ENCODE measurements at places on chromosomes 1 and 21.

GRCh38 chr1:6612641-6613360 is 730 bp upstream of the PHF13 start:
- DNase-seq, result peak; percentile 36

DNA sequence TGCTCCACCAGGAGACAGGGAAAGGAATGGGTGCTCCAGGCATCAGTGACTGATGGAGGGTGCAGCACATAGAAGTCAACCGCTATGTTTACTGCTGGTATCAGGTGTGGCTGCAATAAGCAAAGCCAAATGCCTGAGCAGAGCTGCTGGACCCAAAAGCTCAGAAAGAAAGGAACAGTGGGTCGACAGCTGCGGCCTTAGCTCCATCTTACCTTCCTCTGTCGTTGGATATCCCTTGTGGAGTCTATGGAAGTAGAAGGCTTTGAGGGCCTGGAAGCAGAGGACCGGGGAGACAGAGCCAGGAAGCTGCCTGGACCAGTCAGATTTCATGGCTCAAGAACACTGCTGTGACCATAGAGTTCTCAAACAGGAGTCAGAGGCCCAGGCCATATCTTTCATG is 45.3 kb downstream of the RIMS3 start:
- no peak for DNase-seq

- DNase-seq, result no peak
Measured at GRCh38 chr1:200082329-200082728, 54.8 kb downstream of the NR5A2 start.

DNA sequence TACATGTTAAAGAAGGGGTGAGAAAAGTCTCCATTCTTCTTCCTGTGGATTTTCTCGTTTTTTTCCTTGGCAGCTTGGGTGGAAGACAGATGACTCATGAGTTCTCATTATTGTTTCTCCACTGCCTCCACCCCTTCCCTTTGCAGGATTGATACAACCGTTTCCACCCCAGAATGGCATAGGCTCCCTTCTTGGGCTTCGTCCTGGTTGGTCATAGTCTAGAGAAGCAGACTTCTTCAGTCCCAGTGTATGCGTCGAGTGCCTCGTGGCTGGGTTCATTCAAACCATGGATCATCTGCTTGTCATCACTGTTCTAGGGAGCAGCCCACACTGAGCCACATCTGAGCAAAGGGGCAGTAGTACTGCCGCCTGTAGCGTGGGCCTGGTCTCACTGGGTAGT is 13.7 kb downstream of the PTGFRN start:
- DNase-seq, result no peak

DNA sequence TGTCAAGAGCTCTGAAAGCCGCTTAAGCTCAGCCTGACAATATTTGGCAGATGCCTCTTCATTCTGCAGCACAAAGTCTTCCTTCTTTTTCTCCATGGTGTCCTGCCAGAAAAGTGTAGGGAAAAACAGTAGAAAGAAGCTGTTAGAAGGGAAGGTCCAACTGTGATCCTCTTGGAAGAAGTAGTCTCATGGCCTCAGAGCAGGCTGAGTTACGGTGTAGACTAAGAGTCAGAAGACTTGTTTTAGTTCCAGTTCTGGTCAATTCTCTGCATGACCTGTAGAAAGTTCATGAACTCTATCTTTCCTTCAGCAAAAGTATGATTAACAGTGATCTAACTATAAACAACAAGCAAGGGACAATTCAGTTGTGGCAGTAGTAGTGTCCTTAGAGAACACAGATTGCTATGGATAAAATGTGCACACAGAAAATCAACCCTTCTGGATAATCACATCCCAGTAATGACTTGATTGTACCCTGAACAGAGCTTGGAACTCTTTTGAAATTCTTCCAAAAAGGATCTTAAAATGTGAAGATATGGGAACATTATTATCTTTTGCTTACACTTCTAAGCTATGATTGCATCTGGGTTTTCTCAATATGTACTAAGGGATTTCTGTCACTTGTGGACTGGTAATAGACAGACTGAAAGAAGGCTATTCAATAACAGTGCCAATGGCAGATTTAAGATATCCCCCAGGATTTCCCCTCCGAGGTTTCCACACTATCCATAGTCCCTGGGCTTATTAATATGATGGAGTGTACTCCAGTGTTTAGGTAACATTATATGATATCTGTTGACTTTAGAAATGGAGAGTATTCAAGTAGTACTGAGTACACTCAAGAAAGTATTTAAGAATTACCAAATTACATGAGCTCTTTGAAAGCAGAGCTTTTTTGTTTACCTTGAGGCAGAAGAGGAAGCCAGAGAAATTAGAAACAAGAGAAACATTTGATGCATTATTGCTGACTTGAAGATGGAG is 22.1 kb upstream of the GBP2 start:
- DNase-seq, result no peak

DNA sequence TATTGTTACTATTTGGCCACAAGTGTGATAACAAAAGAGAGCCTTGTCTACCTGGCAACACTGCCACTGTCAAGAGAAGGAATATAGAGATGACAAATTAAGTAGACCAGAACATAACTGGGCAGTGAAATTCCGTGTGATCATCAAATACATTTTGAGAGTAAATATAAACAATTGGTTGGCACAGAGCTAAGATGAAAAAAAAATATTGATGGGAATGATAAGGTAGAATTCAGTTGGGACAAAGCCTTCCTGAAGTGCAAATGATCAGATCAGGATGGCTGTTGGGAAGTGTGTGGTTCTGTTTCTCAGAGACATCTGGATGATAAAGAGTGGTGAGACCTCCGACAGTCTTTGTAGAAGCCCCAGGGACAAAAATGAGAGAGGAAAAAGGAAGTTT is 205.5 kb upstream of the CAMK1G start:
- DNase-seq, result no peak
